ENCODE measurements at places on chromosomes 4 and X.

GRCh38 chr4:6106156-6106555, 87.9 kb upstream of the C4orf50 start:
- DNase-seq = no peak

DNA sequence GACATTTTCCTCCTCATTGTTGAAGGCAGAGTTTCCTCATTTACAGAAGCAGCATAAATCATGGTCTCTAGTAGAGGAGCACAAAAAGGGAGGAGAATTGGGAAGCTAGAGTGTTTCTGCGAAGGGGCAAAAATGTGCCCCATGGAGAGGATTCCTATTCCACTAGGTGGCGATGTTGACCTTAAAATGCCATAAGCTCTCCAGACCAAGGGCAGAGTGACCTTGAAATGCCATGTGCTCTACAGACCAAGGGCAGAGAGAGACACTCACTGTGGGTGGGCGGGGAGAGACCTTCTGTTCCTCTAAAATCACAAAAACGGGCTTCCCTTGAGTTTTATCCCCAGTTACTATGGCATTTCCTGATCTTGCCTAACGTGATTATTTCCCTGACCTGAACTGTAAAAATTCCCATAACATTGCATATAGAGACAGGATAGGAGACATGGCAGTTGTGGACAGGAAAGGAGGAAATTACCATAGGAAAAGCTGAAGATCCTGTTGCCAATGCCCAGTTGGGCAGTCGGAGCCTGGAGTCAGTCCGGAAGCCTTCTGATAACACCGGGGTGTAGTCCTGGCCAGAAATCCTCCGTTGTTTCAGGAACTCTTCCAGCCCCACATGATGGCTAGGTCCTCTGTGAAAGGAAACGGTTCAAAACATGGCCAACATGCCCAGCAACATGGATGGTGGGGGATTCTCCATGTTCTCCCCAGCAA, 567.7 kb downstream of the MAGEB5 start:
- no peak for DNase-seq

DNA sequence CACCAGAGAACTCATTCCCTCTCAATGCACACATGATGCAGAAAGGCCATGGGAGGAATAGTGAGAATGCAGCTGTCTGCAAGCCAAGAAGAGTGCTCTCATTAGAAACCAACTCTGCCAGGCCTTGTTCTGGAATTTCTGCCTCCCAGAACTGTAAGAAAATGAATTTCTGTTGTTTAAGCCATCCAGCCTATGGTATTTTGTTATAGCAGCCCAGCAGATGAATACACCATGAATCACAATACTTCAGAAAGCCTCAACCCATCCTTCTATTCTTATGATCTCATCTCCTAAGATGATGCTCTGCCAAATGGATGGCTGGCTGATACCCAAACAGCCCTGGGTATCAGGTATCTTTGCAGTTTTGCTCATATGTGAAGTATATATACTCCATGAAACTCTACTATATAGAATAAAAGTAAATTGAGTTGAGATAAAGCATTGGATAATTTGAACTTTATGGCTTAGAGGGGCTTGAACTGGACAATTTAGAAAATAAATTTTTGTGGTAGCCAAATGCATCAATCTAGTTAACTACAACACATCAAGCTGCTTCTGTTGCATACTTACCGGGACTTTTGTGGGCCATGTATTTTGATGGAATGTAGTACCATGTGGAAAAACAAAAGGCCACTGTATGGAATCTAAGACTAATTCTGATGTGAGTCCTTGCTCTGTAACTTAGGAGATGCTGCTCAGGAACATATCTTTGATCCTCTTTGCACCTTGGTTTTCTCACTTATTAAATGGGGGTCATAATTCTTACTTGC, 245.9 kb downstream of the HS3ST1 start:
- no peak for DNase-seq

- no peak for DNase-seq
Observed at GRCh38 chr4:168197926-168198325, 105.6 kb downstream of the ANXA10 start.

DNA sequence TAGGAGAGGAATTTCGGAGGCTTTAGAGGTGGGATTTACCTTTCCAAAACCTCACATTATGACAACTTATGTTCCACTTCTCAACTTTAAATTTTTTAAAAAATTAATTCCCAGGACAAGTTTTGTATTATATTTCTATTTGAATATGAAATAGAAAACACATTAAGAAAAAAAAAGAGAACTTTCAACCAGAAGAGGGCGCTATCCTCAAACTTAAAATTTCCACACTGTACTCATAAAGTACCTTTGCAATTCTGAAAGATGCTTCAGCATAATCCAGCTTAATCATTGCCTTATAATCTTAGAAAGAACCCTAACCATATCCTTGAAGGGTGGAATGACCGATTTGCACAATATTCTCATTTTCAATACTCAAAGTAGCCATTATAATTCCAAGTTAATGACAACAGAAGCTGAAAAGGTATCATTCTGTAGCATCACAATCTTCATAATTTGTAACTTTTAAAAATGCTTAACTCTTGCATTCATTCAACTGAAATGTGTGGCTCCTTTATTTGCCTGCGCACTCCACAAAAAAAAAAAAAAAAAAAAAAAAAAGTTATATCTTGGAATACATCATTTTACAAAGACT, 158.0 kb downstream of the KCNIP4 start:
- DNase-seq = peak; percentile 33
